ENCODE measurements at places on chromosomes 13 and 19. TPM values are rescaled to one million over a fixed set of nuclear protein-coding genes. Genes with fewer than 3 reads are reported as not detected.
A peak's percentile ranks its signal among the peaks of the same experiment; 100 is the strongest.

DNA sequence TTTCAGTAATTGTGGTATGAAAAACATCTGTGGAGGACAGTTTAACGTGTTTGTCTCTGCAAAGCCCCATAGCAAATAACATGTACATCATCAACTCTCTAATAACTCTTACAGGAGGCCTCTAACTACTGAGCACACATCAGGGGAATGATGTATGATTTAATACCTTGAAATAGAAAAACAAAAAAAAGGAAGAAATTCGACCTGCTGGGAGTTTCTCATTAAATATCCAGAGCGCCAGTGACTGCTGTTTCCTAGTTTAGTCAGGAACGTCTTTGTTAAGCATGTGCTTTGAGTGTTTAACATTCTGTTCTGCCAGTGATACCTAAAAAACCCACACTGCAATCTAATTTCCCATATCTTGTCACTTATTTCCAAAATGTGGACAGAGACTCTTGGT, 235.4 kb downstream of the PCDH20 start:
- no peak for DNase-seq

The INSR gene
- 66.3 TPM for total RNA-seq

The YJEFN3 gene
- 0.88 TPM for total RNA-seq

DNA sequence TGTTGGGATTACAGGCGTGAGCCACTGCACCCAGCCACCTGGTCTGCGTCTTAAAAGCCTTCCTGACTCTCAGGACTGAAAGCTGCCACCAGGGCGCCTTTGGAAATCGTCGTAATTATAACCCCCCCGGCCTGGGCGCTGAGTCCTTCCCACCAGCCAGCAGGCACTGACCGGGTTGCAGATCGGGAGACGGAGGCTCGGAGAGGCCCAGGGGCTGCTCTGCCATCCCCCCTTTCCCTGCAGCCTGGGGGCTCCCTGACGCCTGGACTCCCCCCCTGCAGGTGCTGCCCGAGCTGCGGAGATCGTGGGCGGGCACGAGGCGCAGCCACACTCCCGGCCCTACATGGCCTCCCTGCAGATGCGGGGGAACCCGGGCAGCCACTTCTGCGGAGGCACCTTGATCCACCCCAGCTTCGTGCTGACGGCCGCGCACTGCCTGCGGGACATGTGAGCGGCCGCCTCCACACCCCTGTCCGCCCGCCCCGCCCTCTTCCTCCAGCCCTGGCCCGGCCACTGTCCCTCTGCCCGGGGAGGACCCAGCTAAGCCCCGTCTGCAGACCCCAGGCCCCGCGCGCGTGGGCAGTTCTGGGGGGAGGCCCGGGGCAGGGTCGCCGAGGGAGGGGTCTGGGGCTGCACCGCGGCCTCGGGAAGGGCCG, 2.5 kb downstream of the PRTN3 start:
- DNase-seq, result no peak

The NRTN gene
- 1.6 TPM for total RNA-seq

The XPO4 gene
- total RNA-seq, result 17.7 TPM

The MAST1 gene
- not detected for total RNA-seq

The ZBTB32 gene
- not detected for total RNA-seq

DNA sequence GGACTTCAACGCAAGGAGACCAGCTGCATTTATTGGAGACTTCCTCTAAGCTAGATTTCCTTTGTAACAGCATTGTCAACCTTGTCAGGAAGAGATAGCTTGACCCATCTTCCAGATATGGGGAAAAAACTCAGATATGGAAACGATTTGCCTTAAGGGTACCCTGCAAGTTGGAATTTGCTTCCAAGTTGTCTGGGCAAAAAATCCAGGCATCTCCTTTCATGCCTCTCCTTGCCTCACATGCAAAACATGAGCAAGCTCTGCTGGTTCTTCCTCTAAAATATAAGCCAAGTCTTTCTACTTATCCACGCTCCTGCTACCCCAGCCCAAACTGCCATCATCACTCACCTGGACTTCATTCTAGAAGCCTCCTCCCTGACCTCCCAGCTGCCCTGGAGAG, 6.4 kb upstream of the DNMT1 start:
- no peak for DNase-seq

DNA sequence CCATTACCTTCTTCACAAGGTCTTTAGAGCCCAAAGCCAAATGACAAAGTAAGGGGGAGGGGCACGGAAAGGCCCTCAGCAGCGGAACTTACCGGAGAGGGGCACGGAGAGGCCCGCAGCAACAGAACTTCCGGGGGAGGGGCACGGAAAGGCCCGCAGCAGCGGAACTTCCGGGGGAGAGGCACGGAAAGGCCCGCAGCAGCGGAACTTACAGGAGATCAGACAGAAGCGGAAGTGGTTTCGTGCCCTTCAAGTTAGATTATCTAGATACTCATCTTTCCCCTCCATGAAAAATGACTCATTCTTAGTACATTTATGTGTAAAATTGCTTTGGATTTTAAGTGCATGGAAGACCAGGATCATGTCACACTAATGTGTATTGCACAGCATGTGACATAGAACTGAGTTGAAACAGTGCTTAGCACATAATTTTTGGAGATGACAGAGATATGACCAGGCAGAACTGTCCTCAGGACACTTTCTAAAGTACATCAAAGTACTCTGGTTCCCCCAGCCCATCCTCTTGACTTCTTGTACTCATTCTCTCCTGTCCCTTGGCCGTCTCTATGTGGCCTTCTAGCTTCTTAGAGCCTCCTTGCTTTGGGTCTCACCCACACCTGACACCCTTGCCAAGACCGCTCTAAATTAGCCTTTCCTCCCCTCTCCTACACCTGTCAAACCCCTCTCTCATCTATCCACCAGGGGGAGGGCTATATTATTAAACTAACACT, 25.7 kb upstream of the TPTE2 start:
- no peak for DNase-seq

DNA sequence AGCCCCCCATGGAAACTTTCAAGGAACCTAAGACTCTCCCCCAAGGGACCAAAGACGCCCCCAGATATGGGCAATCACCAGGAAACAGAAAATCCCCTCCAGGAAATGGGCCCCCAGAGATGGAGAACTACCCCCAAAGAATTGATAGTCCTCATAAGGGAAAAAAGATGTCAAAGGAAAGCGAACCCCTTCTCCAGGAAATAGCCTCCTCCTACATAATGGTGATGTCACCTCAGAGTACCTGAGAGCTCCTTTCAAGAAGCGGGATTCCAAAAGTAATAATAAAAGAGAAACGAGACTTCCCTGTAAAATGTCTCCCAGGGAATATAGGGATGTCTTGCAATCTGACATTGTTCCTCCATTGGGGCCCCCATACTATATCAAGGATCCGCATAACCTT, 1.1 kb downstream of the CDKN2D start:
- no peak for DNase-seq

GRCh38 chr13:20446900-20447299, 78.8 kb downstream of the CRYL1 start:
- DNase-seq, result no peak

DNA sequence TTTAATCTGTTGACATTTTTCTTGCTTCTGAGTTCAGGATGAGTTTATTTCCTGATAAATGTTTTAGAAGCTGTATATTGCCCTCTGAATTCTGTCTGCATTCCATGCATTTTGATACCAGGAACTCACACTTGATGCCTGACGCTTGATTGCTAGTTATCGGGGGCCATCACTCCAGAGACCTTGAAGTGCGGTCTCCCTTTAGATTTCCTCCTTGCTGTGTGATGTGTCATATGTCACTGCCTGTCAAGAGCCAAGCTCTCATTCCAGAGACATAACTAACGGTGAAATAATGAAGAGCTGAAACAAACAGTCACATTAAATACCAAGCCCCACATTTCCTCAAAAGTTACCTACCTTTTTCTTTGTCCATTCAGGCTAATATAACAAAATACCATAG, 155.5 kb downstream of the TNFSF13B start:
- no peak for DNase-seq

GRCh38 chr19:41324921-41325639, 15.1 kb downstream of the CCDC97 start:
- no peak for DNase-seq

- no peak for DNase-seq
These were observed 480.7 kb downstream of the MYO16 start for GRCh38 chr13:109110159-109110558.

The EFNB2 gene
- total RNA-seq, result 15.7 TPM

GRCh38 chr13:84377106-84377505, 494.8 kb upstream of the SLITRK1 start:
- DNase-seq, result no peak

The RAB8A gene
- 40.6 TPM for total RNA-seq

DNA sequence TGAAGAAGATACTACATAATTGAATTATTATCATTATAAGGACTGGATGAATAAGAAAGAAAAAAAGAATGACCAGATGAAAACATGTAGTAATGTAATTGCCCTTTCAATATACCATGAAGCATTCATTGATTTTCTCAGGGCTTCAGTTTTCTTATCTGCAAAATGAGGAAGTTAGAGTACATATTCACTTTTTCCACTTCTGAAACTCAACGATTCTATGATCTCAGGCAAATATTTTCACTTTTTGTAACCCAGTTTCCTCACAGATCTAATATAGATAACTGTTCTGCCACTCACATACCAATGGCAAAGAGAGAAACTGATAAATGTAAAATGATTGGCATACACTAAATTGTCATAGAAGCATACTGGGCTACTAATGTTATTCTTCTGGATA, 856.6 kb upstream of the KLHL1 start:
- no peak for DNase-seq

DNA sequence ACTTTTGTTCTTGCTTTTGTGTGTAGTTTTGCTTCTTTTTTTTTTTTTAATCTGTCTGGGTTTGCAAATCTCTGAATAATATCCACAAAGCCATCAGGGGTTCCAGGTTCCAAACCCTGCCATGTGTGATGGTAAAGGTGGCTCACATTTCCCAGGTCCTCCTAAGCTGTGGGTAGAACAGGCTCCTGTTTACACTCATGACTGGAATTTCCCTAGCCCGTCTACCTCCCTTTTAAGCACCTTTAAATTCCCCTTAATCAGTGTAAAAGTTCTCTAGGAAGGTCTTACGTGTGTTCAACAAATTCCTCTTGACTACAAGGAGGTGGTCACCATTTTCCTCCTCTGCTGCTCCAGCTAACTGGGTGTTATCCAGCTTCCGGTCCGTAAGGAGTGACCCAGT, 62.8 kb downstream of the EFNB2 start:
- no peak for DNase-seq

DNA sequence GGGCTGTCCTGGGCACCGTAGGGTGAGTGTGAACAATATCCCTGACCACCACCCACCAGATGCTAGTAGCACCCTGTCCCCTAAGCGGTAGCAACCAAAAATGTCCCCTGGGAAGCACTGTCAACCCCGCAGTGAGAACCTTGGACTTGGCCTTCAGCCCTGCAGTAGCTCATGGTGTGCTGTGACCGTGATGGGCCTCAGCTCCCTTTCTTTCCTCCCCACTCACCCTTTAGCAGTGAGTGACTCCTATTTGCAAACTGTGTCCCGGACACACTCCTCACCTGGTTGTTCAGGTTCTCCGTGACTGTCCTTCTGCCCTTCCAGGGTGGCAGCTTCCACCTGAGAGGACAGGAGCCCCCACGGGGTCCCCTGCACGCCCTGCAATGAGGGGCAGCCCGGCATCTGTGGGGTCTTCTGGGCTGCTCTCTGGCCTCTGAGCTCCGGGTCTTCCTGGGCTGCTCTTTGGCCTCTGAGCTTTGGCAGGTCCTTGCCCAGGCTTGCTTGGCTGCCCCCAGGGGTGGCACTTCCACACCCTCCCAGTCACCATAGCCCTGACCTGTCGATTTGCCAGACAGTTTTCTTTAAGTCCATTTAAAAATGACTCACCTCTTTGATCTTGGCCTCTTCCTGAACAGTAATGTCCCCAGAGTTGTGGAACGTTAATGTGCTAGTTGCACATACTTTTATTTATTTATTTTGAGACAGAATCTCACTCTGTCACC, 3.8 kb downstream of the KDM4B start:
- no peak for DNase-seq

DNA sequence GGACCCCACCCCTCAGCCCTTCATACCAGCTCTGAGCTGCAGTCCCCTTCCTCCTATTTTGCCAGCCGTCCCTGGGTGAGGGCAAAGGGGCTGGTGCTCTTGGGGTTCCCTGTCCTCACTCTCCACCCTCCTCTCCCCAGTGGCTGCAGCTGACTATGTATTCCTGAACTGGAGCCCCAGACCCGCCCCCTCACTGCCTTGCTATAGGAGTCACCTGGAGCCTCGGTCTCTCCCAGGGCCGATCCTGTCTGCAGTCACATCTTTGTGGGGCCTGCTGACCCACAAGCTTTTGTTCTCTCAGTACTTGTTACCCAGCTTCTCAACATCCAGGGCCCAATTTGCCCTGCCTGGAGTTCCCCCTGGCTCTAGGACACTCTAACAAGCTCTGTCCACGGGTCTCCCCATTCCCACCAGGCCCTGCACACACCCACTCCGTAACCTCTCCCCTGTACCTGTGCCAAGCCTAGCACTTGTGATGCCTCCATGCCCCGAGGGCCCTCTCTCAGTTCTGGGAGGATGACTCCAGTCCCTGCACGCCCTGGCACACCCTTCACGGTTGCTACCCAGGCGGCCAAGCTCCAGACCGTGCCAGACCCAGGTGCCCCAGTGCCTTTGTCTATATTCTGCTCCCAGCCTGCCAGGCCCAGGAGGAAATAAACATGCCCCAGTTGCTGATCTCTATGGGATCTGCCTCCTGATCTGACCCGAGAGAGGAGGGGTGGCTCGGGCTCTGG, 2.4 kb downstream of the COX7A1 start:
- peak; percentile 57 for DNase-seq

The TJP3 gene
- total RNA-seq, result 36.6 TPM

Measured in breast epithelium (tissue), 4 donors.